ENCODE measurements at places on chromosomes 11 and 22. TPM values are rescaled to one million over a fixed set of nuclear protein-coding genes. Genes with fewer than 3 reads are reported as not detected.

Gene TCN1
- total RNA-seq = not detected

Gene ACRV1
- total RNA-seq = 0.21 TPM

Gene DDX10
- 46.1 TPM for total RNA-seq

Gene KDM4E
- total RNA-seq = not detected

Gene NOX4
- not detected for total RNA-seq

Gene TYR
- total RNA-seq = not detected

Gene LIMK2
- total RNA-seq = 40.4 TPM

GRCh38 chr11:61126256-61126655 lies 24.0 kb downstream of the CD5 start:
- DNase-seq = no peak

DNA sequence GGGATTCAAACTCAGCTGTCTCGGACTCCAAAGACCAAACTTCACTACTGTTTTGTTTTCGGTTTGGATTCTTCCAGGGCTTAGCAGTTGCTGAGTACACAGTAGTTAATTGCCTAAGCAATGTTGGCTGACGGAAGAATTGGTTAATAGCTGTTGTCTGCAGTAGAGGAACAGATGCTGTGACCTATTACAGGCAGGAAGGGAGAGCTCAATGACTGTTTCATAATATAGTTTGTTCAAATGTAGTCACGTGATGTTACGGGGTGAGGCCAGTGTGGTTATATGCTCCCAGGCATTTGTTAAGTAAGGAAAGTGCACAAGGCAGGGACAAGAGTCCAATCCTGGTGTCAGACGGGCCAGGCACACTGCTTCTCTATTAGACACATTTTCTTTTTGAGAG lies 222.6 kb upstream of the CCDC90B start:
- DNase-seq = no peak

GRCh38 chr22:41369837-41370236 lies 11.9 kb upstream of the TEF start:
- no peak for DNase-seq

DNA sequence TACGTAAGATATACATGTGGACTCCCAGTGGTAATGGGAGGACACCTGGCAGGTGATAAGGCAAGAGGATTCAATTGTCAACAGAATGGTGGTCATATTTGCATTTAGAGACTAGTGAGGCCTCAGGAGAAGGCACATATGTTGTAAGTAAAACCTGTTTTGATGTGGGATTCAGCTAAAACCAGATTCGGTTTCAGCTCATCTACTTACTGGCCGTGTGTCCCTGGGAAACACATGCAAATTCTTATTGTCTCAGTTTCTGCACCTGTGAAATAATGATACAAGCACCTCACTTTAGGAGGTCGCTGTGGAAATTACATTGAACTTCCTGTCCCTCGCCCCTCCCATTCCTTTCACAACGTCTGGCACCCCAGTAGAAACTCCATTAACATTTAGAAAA lies 78.9 kb upstream of the FIBIN start:
- peak; percentile 13 for DNase-seq

- no peak for DNase-seq
Observed at GRCh38 chr11:2521081-2521732, 76.4 kb downstream of the KCNQ1 start.

- DNase-seq = no peak
Observed at GRCh38 chr11:1087961-1088926, 13.6 kb downstream of the MUC2 start.

- DNase-seq = no peak
Observed at GRCh38 chr11:127451861-127452260, 451.3 kb upstream of the KIRREL3 start.

DNA sequence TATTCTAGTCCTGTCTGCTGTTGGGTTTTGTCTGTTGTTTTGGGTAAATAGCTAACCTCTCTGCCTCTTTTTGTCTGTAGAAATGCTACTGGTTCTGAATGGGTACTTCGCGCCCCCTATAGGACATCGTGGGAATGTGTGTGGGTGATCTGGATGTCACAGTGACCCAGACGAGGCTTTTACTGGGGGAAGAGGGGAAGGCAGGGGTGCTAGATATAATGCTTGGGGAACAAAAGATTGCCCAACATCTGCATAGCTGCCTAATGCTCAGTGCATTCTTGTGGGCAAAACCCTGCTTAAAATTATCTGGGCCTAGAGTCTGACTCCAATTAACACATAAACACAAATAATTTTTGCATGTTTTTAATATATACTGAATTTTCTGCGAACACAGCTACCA lies 57.7 kb downstream of the BMAL1 start:
- DNase-seq = no peak

- DNase-seq = no peak
Observed at GRCh38 chr11:126420698-126421256, 65.3 kb downstream of the ST3GAL4 start.

GRCh38 chr11:111265421-111265820 lies 19.9 kb downstream of the POU2AF2 start:
- DNase-seq = no peak

All from GM12878 (cell line).